LoVo (cell line): ENCODE measurements at places on chromosomes 5 and 9.

DNA sequence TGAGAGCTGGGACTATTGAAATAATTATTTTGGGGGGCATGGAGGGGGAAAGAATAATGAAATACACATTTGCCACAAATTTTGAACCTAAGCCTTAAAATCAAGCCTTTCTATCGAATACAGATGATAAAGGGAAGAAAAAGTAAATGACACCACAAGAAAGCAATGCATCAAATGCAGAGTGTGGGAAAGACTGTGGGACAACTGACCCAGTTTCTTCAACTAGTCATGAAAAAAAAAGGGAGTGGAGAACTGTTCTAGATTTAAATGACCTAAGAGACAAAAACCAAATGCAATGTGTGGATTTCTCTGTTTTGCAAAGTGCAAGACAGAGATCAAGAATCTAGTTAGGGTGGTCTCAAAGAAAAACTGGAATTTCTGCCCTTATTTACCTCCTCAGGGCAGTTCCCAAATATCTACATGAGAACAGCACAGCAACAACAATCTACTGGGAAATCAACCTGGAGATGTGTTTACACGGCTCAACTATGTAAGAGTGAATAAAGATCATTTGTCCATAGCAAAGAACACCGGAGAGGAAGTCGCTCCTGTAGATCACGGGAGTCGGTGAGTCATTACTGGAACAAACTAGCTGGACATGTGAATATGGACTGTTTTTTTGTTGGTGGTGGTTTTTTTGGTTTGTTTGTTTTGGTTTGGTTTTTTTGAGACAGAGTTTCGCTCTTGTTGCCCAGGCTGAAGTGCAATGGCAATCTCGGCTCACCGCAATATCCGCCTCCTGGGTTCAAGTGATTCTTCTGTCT is 145.9 kb downstream of the DROSHA start:
- DNase-seq, result no peak

DNA sequence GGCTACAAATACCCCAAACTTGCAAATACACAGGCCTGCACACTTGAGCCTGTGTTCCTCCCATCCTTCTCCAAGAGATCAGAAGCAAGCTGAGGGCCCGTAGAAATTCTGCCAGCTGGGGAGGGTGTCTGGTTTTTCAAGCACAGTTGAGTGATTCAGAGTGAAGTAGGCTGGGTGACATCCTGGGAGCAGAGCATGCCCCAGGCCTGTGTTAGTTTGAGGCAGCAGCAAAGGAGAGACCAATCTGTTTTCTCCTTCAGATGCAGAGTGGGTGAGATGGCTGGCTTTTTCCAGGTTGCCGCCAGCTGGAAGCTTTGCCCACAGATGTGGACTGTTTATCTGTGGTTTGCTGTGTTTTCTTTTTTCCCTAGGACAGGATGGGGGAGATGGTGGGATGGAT is 63.1 kb downstream of the RCL1 start:
- DNase-seq, result no peak

- no peak for DNase-seq
Measured at GRCh38 chr5:39109606-39110005, 35.4 kb upstream of the RICTOR start.

- DNase-seq, result no peak
Measured at GRCh38 chr9:120768886-120769285, 24.3 kb downstream of the FBXW2 start.

GRCh38 chr5:139982157-139982974 is 60.7 kb downstream of the NRG2 start:
- no peak for DNase-seq

DNA sequence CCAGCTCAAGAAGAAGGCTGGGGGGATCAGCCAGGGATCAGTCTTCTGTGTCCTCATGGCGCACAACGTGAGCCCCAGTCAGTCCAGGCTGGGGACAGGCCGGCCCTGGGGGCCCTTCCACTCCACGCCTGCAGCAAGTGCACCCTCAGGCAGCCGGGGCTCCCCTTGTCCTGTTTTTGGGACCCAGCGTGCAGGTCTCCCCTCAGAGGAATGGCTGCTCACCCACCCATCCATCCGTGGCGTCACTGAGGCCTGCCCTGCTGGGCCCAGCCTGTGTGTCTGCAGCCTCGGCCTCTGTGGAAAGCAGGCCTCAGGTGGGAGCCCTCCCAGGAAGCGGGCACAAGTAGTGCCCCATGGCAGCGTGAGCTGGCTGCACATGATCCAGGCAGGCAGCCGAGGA is 52.6 kb upstream of the FCN2 start:
- no peak for DNase-seq

DNA sequence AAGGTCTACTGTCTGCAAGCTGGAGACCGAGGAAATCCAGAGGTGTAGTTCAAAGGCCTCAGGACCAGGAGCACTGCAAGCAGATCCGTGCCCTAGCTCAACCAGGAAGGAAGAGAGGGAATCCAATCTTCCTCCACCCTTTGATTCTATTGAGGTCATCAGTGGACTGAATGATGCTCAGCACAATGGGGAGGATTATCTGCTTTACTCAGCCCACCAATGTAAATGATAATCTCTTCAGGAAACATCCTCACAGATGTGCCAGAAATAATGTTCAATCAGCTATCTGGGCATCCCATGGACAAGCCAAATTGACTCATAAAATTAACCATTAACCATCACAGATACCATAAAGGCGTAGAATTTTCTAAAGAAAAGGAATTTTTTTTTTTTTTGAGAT is 92.0 kb downstream of the BASP1 start:
- DNase-seq, result no peak
